ENCODE measurements at places on chromosomes 1 and 21. TPM values are rescaled to one million over a fixed set of nuclear protein-coding genes. Genes with fewer than 3 reads are reported as not detected.

Gene CLCNKA
- 0.26 TPM for total RNA-seq

Gene KPRP
- total RNA-seq, result not detected

Gene PYHIN1
- not detected for total RNA-seq

Gene SIPA1L2
- 6.2 TPM for total RNA-seq

- DNase-seq, result no peak
These were observed 62.4 kb upstream of the VAV3 start for GRCh38 chr1:108027389-108027788.

DNA sequence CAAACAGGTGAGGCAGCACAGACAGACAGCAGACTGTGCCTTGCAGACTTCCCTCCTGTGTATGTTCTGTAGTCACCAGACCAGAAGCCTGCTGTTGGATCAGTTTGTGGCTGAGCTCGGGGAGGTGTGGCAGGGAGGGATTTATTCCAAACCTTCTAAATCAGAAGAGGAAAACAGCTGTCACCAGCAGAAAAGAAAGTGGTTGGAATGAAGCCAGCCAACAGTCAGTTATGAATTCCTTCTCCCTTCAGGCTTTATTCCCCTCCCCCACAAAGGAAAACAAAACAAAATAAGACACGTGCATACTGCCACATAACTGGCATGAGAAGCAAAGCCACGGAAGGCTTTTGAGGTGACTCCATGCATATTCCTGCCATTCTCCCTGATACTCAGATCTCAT, 19.0 kb upstream of the PIGV start:
- peak; percentile 58 for DNase-seq

DNA sequence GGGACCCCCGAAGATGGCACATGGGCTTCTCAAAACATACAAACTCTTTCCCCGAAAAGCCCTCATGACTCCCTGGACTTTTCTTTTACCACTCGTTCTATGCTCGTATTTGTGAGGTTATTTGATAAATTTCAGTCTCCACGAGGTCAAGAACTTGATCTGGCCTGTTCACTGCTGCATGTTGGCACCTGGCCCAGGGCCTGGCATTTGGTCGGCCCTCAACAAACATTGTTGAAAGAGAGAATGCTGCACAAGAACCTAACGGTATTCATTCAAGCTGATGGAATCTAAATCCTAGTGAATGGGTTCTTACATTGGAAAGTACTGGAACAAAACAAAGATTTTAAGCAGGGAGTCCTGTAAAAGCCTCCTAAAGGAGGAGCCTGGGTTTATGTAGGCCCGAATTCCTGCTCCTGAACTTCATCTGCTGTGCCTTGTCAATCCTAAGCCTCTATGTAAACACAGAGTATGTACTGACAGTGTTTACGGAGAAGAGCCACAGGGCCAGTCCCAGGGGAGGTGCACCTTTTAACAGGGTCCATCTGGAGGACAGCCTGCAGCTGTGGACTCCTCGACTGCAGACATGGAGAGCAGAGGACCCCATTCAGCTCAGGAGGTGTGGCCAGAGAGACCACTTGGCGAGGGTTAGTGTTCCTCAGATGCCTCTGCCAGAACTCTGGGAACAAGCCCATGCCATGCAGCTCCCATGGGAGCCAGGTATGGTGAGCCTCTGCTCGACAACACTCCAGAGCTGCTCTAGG, 46.9 kb downstream of the L1TD1 start:
- DNase-seq, result no peak

DNA sequence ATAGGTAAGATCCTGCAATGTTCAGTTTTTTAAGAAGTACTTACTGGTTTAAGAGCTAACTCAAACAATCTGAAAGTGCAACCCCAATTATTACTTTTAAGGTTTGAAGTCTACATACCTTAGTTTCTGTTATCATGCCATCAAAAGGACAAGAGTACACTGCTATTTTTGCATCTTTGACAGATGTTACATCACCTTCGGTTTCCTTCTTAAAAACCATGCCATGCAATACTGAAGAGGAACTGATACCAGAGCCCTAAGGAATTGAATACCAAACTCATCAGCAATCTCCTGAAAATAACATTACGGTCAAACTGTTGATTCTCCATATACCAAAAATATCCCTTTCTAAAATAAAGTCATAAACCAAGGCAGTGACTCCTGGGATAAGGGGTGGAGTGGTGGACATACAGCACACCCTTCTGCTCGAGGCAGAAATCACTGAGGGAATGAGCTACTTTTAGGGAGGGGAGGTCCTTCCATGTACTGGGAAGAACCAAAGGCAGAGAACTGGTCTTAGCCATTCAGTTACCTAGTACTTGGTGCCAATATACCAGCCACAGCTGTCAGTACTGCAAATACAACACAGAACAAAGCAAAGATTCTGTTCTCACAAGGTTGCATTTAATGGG, 8.5 kb downstream of the CCT8 start:
- no peak for DNase-seq

DNA sequence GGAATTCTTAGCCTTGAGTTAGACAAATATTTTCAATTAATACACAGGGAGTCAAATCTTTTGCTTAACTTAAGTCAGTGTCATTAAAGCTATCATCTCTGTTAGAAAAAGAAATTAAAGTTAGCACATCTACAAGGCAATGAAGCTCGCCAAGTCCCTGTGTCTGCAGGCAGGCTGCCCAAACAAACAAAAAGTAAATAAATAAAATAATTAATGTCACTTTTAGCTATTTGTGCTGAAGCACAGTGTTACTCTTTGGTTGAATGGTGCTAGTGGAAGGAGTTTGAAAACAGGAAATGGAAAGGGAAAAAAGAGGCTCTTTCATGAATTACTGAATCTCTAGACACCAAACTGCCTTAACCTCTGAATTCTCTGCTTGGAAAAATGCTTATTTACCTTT, 37.1 kb upstream of the COL11A1 start:
- DNase-seq, result no peak

GRCh38 chr1:232853994-232854797, 49.0 kb downstream of the MAP10 start:
- peak; percentile 53 for DNase-seq

All from A673 (cell line).